ENCODE measurements at places on chromosomes 12 and 14.

GRCh38 chr12:113874326-113874725 is 91.8 kb downstream of the RBM19 start:
- no peak for DNase-seq

- no peak for DNase-seq
These were observed 33.9 kb upstream of the KCNMB4 start for GRCh38 chr12:70332236-70332635.

DNA sequence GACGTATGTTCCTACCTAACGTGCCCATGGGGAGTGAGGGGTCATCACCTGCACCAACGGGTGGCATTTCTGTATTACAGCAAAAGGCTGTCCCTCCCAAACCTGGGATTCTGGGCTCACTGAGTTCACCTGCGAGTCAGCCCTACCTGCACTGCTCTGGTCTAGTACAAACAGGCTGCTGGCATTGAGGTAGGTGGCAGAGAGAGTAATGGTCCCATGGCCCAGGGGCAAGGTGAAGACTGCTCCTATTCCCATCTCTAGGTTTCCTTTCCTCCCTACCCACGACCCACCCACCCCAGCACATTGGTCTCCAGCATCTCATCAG is 421 bp downstream of the SUOX start:
- no peak for DNase-seq

DNA sequence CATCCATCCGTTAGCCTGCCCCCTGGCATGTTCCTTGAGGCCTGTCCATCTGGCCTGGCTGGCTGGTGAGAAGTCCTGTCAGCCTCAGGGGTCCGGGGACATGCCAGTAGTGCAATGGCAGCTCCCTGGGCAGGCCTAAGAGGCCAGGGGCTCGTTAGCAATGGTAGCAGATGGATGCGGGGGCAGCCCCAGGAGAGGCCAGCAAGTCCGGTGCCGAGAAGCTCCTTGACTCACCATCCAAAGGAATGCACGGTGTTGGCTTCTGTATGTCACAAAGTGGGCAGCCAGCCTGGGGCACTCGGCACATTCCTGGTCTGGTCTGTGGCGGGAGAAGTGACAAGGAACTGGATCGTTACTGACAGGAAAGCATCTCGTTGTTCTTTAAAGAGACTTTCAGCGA is 319.9 kb downstream of the CACNA1C start:
- no peak for DNase-seq

DNA sequence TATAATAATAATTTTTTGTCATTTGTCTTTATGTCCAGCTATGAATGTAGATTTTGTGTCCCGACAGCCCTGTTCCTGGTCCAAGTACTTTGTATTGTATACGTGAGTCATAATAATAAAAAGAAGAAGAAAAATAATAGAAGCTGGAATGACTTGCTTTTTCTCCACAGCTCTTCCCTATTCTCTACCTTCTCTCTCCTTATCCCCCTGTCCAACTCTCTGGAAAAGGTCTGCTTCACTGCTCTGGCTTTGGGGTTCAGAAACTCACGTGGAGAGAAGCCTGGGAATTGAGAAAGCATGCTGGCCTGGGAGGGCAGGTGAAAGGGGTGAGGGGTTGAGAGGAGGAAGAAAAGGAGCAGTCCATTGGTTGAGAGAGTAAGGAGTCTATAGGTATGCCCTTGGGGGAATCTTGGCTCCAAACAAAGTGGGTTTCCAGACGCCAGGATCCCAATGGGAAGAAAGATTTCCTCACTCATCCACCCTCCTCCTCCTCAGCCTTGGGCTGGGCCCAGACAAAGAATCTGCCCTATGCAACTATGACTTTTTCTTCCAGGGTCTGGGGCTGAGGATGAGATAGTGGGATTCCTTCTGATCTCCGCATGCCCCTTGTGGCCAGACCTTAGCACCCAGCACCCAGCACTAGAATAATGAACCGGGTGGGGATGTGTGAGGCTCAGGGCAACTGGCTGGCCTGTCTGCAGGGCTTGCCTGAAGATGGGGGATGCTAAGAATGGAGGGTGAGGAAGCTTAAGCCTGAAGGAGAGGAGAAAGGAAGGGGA is 4.0 kb downstream of the HOXC8 start:
- no peak for DNase-seq

GRCh38 chr14:71729596-71729995 is 202.6 kb upstream of the RGS6 start:
- no peak for DNase-seq

GRCh38 chr14:75913183-75913582 is 68.6 kb downstream of the TGFB3 start:
- DNase-seq, result no peak

GRCh38 chr12:116551619-116551951 is 7.6 kb upstream of the MAP1LC3B2 start:
- no peak for DNase-seq

DNA sequence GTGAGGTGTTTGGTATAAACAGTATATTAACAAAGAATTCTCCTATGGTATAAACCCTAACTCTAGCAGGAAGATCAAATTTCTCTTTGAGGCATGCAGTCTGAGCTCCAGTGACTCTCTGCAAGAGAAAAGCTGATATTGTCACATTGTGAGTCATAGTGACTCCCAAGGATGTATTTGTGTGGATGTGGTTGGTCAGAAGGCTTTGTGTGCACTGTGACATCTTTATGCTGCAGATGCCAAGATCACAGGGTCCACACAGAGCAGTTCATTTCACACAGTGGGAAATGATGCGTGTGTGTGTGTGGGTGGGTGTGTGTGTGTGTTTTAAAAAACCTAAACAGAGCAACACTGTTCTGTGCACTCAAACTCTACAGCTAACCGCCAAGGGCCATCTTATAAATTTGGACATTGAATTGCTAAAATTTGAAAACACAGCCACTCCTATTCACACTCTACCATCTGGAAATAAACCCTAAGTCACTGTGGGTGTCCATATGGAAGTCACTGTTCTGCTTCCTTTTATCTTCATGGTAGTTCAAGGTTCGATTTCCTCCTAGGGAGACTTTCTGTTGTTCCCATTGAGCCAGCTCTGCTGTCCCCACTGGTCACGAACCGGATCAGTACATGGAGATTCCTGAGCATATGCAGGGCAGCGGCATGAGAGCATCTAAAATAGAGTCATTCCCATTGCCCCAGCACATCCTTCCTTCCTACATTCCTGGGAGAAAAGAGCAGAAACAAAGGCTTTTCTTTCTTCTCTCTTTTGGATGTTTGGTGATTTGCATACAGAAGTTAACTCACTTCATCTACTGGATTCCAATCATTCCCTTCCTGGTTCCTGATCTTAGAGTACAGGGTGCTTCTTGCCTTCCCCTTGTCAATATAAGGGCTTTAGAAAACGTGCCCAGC is 727.6 kb downstream of the DIO2 start:
- no peak for DNase-seq

- no peak for DNase-seq
These were observed 905.6 kb downstream of the BCL11B start for GRCh38 chr14:98366429-98366828.

- DNase-seq, result no peak
These were observed 75.3 kb downstream of the GARIN6 start for GRCh38 chr12:99722690-99723486.

GRCh38 chr12:5071496-5071895 is 27.8 kb downstream of the KCNA5 start:
- DNase-seq, result no peak

DNA sequence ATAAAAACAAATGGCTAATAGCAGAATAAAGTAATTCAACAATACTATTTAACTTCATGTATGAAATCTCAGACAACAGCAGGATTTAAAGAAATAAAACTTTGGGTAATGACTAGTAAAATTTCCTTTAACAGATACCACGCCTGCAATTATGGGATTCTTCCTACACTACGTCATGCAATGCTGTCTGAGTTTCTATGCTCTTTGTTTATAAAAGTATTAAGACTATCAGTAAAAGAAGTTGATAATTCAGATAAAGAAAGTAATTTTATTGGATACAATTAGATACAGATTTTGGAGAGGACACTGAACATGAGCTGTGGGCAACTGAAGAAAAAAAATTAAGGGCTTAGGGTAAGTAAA is 308.4 kb upstream of the LRFN5 start:
- no peak for DNase-seq

GRCh38 chr12:125882141-125882540 is 816.9 kb downstream of the AACS start:
- no peak for DNase-seq

DNA sequence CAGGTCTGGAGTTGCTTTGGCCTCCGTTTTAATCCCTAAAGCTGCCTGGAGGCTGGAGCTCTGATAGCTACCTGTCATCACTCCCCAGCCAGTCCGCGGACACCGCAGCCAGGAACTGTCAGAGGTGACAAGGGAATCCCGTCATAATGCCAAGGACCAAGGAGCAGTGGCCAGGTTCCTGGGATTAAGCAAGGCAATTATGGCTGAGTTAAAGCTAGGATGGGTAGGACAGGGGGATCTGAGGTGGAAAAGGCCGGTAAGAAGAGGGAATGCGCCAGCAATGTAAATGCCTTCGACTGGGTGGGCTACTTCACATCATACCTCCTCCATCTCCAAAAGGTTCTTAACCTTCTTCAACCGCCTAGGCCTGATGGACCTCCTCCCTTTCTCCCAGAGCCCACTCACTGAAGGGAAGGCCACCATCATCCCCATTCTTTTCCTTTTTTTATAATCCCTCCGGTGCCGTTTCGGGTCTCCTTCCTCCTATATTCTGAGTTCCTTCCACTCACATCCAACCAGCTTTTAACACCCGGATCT is 1.9 kb downstream of the PPP1R3E start:
- no peak for DNase-seq

DNA sequence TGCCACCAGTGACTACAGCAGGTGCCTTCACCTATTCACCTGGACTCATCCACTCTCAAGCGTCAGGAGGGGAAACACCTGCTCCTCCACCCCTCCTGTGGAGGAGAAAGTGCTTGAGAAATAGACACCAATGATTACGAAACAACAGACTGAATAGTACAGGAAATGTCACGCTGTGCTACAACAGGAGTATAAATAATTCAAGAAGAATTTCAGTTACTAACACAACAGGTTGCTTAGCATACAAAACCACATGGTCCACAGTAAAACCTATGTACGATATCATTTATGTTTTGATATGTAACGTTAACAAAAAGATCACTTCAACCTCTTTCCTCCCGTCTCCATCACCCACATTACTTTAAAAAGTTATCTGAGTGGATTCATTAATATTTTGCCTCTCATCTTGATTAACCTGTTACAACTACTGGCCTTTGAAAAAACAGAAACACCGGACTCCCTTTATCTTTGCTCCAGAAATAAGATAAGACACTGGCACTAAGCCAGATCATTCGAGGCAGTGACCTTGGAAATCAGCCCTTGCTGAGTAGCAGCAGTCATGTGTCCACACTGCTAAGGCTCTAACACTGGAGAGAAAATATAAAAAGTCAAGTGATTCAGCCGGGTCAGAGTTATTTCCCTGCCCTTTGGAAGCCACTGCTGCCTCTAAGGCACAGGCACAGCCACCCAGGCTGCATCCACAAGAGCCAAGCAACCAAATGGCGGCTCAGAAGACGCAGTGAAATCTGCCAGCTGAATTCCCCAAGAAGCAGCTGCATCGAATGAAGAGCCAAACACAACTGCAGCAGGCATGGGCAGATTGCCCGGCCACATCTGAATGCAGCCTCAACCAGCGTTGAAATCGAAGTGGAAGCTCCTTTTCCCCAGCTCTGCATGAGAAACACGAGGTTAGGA is 40.9 kb downstream of the NT5DC3 start:
- no peak for DNase-seq

DNA sequence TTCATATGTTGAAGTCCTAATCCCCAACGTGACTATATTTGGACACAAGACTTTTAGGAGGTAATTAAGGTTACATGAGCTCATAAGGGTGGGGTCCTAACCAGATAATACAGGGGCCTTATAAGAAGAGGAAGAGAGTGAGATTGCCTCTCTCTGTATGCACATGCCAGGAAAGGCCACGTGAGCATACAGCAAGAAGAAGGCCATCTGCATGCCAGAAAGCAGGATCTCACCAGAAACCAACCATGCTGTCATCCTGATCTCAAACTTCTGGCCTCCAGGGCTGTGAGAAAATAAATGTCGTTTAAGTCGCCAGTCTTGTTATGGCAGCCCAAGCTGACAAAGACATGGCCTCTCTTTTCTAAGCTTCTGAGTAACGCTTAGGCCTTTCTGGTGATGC is 69.0 kb upstream of the GPHB5 start:
- DNase-seq, result no peak

- no peak for DNase-seq
These were observed 501.5 kb upstream of the USP15 start for GRCh38 chr12:61758661-61759060.

DNA sequence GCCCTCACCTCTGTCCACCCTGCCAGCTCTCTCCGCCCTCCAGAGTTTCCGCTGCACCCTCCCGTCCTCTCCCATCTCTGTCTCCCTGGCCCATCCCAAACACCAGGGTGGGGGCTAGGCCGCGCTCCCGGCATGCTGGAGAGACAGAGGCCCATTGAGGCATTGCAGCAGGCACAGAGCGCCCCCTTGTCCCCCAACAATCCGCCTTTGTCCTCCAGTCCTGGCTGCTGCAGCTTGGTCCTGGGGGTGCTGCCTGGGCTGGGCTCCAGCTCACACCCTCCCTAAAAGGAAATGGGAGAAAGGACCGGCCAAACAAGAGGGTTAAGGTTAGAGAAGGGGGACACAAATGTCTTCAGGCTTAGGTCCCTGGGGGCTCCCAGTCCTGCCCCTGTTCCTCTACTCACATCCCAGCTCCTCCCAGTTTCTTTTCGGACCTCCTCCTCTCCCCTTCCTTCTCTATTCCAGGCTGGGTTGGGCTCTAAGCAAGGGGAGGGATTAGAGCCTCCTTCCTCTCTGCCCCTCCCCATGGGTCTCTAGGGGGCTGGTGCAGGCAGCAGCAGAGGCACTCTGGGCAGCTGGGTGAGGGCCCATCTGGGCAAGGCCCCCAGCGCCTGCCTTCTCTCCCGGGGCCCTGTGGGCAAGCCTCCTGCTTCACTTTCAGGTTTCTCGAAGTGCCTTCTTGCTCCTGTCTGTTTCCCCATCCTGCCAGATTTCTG is at the start of gene CMTM5:
TSS of gene CMTM5 (plus strand) at position 565 of the 716 bp plus-strand sequence. CDS start 206 bp downstream, outside the sequence.
- DNase-seq, result no peak

GRCh38 chr12:75812271-75813018 is 219.1 kb downstream of the PHLDA1 start:
- no peak for DNase-seq

- DNase-seq, result no peak
These were observed 8.0 kb downstream of the PXMP2 start for GRCh38 chr12:132695431-132695830.

- no peak for DNase-seq
These were observed 72.1 kb upstream of the LMNTD1 start for GRCh38 chr12:25625146-25625545.

DNA sequence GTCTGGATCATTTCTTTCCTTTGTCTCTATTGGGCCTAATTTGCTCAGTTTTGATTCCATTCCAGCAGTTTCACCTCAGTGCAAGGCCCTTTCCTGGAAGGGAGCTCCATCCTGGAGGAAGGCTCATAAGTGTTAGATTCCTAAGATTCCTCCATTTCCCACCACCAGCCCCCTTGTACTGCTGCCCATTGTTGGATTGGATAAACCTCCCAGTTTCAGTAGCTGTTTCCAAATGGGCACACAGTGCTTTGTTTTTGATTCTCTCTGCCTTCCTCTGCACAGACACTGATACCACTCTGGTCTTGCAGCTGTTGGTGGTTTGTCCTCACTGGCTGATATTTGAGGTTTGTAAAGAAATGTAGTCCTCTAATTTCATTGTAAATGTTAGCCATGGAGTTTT is 158.9 kb downstream of the SLC15A5 start:
- no peak for DNase-seq

- DNase-seq, result no peak
These were observed 75.0 kb downstream of the DIP2B start for GRCh38 chr12:50579757-50580267.

All from activated CD8-positive, alpha-beta memory T cell treated with anti-CD3 and anti-CD28 coated beads for 1 hour (primary cell).